WTC11 (cell line): ENCODE measurements at places on chromosomes 5 and 9. TPM values are rescaled to one million over a fixed set of nuclear protein-coding genes. Genes with fewer than 3 reads are reported as not detected.

DNA sequence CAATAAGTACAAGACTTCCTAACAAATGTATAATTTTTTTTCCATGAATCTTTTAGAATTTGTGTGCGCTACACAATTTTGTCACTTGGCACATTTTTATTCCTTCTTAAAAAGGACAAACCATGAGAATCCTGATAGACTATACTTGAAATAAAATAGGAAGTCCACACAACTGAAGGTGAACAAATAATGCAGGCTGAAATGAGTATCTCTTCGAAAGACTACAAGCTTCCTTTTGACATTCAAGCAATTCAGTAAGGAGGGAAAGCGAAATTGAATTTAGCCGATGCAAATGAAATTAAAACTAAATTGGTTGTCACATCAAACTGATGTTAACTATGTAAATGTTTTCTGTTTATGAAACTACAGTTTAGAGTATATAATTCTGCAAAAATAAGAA is 374.4 kb upstream of the CCNH start:
- no peak overlapping the region for H3K4me3 ChIP-seq
- DNase-seq, result no peak
- H3K4me1 ChIP-seq, result peaks cover 31% of the 10 kb centered on the region
- H3K27me3 ChIP-seq, result peaks cover 88% of the 10 kb centered on the region
- no peaks in the 10 kb centered on the region for H3K36me3 ChIP-seq
- H3K27ac ChIP-seq, result no peak overlapping the region

- H3K4me3 ChIP-seq, result no peak overlapping the region
- H3K27ac ChIP-seq, result no peak overlapping the region
- DNase-seq, result no peak
- H3K27me3 ChIP-seq, result no peaks in the 10 kb centered on the region; the same call in none of the 2 replicates
- H3K4me1 ChIP-seq, result no peaks in the 10 kb centered on the region
Observed at GRCh38 chr9:99357575-99357974, 135.5 kb downstream of the SEC61B start.

GRCh38 chr9:75814667-75815066 is 75.8 kb upstream of the PCSK5 start:
- peaks cover 29% of the 10 kb centered on the region for H3K36me3 ChIP-seq
- no peaks in the 10 kb centered on the region for H3K4me1 ChIP-seq
- H3K4me3 ChIP-seq, result no peak overlapping the region
- no peaks in the 10 kb centered on the region for H3K27me3 ChIP-seq
- DNase-seq, result no peak
- H3K27ac ChIP-seq, result no peak overlapping the region

GRCh38 chr9:77386187-77386586 is 208.9 kb downstream of the VPS13A start:
- H3K4me1 ChIP-seq, result no peaks in the 10 kb centered on the region
- no peaks in the 10 kb centered on the region for H3K36me3 ChIP-seq
- H3K27me3 ChIP-seq, result no peaks in the 10 kb centered on the region
- H3K4me3 ChIP-seq, result no peak overlapping the region
- DNase-seq, result no peak

DNA sequence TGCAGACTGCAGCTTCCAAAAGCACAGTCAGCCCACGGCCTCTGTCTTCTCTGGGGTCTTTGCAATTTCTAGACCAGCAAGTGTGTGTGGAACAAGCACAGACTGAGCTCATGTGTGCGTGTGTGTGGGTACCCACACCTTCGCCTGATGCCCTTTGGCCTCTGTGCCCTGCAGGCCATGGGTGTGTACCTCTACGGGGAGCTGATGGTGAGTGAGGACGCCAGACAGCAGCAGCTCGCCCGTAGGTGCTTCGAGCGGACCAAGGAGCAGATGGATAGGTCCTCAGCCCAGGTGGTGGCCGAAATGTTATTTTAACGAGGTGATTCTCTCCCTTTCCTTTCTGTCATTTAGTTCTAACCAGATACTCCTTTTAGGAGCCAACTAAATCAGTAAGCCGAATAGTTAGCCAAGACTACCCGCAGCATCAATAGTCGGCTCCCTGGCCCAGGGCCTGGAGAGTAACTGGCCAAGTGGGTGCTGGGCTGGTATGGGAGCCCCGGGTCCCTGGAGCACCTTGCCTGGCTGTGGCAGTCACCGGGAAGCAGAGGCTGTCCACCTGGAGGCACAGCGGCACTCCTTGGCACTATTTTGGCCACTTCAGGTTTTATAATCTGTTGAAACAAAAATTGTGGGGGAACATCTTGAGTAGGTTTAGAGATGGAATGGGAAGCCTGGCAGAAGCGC is 235.0 kb downstream of the FANCC start:
- H3K27me3 ChIP-seq, result no peaks in the 10 kb centered on the region
- H3K4me3 ChIP-seq, result no peak overlapping the region
- peaks cover 21% of the 10 kb centered on the region for H3K4me1 ChIP-seq
- H3K36me3 ChIP-seq, result no peaks in the 10 kb centered on the region; the same call in 1 of the 2 replicates
- no peak for DNase-seq
- H3K27ac ChIP-seq, result no peak overlapping the region; the same call in 1 of the 2 replicates

DNA sequence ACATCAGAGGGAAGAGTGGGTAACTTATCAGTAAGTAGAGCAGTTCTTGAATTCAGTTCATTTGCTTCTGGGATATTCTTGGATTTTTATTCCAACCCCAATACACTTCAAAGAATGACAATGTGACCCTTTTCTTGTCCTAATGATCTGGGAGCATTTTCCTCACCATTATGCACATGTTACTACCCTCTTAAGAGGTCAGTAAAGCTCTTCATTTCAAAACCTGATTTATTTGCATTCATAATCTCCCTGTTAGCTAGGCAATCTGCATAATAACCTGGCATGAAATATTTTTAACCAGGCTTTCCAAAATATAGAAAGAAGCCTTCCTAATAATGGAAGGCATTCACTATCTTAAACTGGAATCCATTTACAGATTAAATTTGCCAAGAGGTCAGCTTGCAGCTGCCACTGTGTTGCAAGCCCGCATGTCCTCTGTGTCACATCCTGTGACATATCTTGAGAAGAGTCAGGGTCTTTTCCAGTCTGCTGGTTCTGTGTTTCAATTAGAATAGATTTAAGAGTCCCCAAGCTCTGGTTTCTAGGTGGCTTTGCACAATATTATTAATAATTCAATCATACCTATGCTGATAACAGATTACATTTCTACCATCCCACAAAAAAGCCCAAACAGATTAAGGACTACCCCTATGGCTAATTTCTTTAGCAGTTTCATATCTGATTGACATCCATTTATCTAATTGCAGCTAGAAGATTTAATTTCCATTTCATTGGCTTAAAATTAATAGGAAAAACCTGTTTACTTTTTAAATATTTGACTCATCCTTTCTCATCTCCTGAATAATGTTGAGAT is 30.9 kb upstream of the PPP2R2B start:
- no peaks in the 10 kb centered on the region for H3K36me3 ChIP-seq
- H3K27ac ChIP-seq, result no peak overlapping the region
- no peaks in the 10 kb centered on the region for H3K27me3 ChIP-seq

- DNase-seq, result peak; percentile 30
- H3K27ac ChIP-seq, result no peak overlapping the region
- no peaks in the 10 kb centered on the region for H3K27me3 ChIP-seq
- H3K4me1 ChIP-seq, result peaks cover 12% of the 10 kb centered on the region
- H3K4me3 ChIP-seq, result no peak overlapping the region
Observed at GRCh38 chr5:98157368-98157767, 616.1 kb upstream of the RGMB start.

- peak overlapping the region; percentile 36 for H3K4me3 ChIP-seq
- H3K36me3 ChIP-seq, result peaks cover 12% of the 10 kb centered on the region
- no peaks in the 10 kb centered on the region; the same call in 1 of the 2 replicates for H3K27me3 ChIP-seq
- DNase-seq, result no peak
Observed at GRCh38 chr5:170397059-170397458, 7.9 kb upstream of the KCNMB1 start.

DNA sequence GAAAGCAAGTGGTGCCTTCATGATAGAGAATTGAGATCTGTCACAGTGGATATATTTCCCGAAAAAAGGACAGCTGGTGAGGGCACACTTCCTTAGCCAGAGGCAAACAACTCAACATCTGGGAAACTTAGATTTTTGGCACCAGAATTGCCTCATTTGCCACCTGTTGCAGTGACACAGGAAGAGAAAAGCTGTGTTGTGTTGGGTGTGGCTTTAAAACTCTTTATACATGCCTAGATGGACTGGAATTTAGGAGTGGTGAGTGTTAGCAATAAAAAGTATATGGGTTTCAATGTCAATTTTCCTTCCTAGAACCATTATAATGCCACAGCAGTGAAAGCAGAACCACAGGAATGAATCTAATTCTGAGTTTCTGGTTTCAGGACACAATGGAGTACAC is 62.6 kb upstream of the CEMIP2 start:
- H3K4me1 ChIP-seq, result no peaks in the 10 kb centered on the region
- no peak for DNase-seq
- H3K27ac ChIP-seq, result no peak overlapping the region
- peaks cover 14% of the 10 kb centered on the region; the same call in 1 of the 2 replicates for H3K36me3 ChIP-seq
- no peak overlapping the region for H3K4me3 ChIP-seq

- H3K4me1 ChIP-seq, result peaks cover 20% of the 10 kb centered on the region
- no peaks in the 10 kb centered on the region for H3K27me3 ChIP-seq
- H3K27ac ChIP-seq, result no peak overlapping the region
- DNase-seq, result no peak
- H3K4me3 ChIP-seq, result no peak overlapping the region
Observed at GRCh38 chr5:80124121-80124918, 89.2 kb downstream of the THBS4 start.

GRCh38 chr5:74167206-74167929 is 473.2 kb downstream of the ENC1 start:
- no peak overlapping the region for H3K27ac ChIP-seq
- no peaks in the 10 kb centered on the region for H3K27me3 ChIP-seq
- no peak for DNase-seq
- no peak overlapping the region for H3K4me3 ChIP-seq
- 0 out of 2 replicates have a peak, but pooled peaks cover 3% of the 10 kb centered on the region for H3K4me1 ChIP-seq

- H3K27me3 ChIP-seq, result peaks cover 20% of the 10 kb centered on the region
- H3K27ac ChIP-seq, result no peak overlapping the region
- peaks cover 7% of the 10 kb centered on the region for H3K4me1 ChIP-seq
- no peak overlapping the region for H3K4me3 ChIP-seq
- no peaks in the 10 kb centered on the region for H3K36me3 ChIP-seq
Observed at GRCh38 chr5:1657161-1657741, 133.5 kb upstream of the LPCAT1 start.

DNA sequence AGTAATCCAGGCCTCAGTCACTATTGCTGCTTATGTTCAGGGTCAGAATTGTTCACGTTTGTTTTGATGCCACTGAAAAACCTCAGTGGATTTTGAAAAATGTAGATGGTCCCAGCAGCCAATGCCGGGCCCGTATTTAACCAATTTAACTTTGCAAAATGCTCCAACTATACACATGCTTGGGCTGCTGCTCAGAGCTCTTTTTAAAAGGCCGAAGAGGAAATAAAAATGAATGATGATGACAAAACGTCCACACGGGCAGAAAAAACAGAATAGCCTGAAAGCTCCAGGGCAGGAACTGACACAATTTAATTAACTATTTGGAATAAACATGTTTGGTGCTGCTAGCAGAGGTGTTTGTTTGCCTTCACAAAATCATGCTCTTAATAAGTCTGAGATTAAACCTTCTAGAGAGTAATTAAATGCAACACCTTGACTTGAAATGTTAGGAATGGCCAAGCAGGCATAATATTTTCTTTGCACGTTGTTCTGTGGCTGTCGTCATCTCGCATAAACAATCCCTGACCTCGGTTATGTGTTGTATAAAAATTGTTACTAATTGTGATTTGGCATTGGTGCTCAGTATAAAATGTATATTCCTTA is 152.7 kb downstream of the SLIT3 start:
- peaks cover 39% of the 10 kb centered on the region for H3K4me1 ChIP-seq
- no peaks in the 10 kb centered on the region for H3K36me3 ChIP-seq
- H3K27ac ChIP-seq, result no peak overlapping the region
- no peak for DNase-seq
- no peak overlapping the region for H3K4me3 ChIP-seq

DNA sequence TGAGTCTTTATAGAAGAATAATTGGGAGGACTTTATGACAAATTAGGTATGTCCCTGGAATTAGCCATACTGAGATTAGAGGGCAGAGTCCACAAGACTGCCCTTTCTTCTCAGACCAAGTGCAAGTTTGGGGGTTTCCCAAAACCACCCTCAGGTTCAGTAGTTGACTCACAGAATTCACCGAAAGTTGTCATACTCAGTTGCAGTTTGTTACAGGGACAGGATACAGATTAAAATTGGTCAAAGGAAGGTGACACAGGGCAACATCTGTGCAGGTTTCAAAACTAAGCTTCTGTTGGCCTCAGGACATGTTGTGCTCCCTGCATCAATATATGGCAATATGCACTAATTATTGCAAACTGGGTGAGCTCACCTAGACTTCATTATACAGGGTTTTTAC is 3.8 kb downstream of the RANBP17 start:
- H3K4me1 ChIP-seq, result peaks cover 45% of the 10 kb centered on the region
- H3K4me3 ChIP-seq, result no peak overlapping the region
- H3K27ac ChIP-seq, result no peak overlapping the region; the same call in 1 of the 2 replicates
- H3K27me3 ChIP-seq, result peaks cover 14% of the 10 kb centered on the region
- DNase-seq, result no peak
- H3K36me3 ChIP-seq, result peaks cover 22% of the 10 kb centered on the region

- H3K4me3 ChIP-seq, result no peak overlapping the region
- no peak overlapping the region for H3K27ac ChIP-seq
- no peaks in the 10 kb centered on the region for H3K4me1 ChIP-seq
Observed at GRCh38 chr5:158388021-158388420, 529.1 kb upstream of the CLINT1 start.

GRCh38 chr5:147384346-147385193 is 125.3 kb downstream of the DPYSL3 start:
- H3K27ac ChIP-seq, result no peak overlapping the region
- H3K4me1 ChIP-seq, result peaks cover 37% of the 10 kb centered on the region
- peaks cover 2% of the 10 kb centered on the region for H3K36me3 ChIP-seq
- no peak overlapping the region for H3K4me3 ChIP-seq

- DNase-seq, result peak; percentile 95
- H3K36me3 ChIP-seq, result peaks cover 3% of the 10 kb centered on the region; the same call in 1 of the 2 replicates
- peaks cover 28% of the 10 kb centered on the region for H3K27me3 ChIP-seq
- H3K27ac ChIP-seq, result no peak overlapping the region
Observed at GRCh38 chr5:136424835-136425584, 59.7 kb upstream of the TRPC7 start.

DNA sequence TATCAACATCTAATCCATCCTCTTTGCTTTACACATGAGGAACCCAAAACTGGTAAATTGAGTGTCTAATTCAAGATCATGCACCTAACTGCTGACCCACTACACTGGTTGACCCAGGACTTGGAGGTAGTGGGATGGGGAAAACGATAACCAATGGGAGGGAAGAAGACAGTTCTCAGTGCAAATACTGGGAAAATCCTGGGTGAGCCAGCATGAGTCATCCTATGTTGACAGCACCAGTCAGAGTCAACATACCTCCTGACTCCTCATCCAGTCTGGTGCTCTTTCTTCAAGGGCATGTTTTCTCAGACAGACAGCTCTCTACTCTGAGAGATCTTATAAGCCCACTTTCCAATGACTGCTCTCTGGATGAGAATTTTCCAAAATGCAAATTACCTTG is 232.8 kb upstream of the PTGER4 start:
- H3K4me1 ChIP-seq, result peaks cover 6% of the 10 kb centered on the region
- H3K27me3 ChIP-seq, result no peaks in the 10 kb centered on the region

Gene ADRB2
- total RNA-seq, result 1.1 to 1.3 TPM (median 1.2 TPM) in 3 replicates

Gene CBY3
- 0.25 to 0.37 TPM (median 0.25 TPM) in 3 replicates for total RNA-seq

Gene AJM1
- 1.6 to 1.7 TPM (median 1.6 TPM) in 3 replicates for total RNA-seq

Gene IQGAP2
- total RNA-seq, result 63.0 to 70.6 TPM (median 64.4 TPM) in 3 replicates

Gene OCLN
- total RNA-seq, result 58.3 to 73.2 TPM (median 70.6 TPM) in 3 replicates
